ENCODE measurements at places on chromosomes 7 and 10.

- DNase-seq, result no peak
Observed at GRCh38 chr7:27361522-27361921, 118.9 kb downstream of the EVX1 start.

GRCh38 chr10:1369197-1369596 lies 313.0 kb downstream of the WDR37 start:
- DNase-seq, result no peak

GRCh38 chr7:134196439-134196838 lies 69.3 kb downstream of the LRGUK start:
- no peak for DNase-seq

DNA sequence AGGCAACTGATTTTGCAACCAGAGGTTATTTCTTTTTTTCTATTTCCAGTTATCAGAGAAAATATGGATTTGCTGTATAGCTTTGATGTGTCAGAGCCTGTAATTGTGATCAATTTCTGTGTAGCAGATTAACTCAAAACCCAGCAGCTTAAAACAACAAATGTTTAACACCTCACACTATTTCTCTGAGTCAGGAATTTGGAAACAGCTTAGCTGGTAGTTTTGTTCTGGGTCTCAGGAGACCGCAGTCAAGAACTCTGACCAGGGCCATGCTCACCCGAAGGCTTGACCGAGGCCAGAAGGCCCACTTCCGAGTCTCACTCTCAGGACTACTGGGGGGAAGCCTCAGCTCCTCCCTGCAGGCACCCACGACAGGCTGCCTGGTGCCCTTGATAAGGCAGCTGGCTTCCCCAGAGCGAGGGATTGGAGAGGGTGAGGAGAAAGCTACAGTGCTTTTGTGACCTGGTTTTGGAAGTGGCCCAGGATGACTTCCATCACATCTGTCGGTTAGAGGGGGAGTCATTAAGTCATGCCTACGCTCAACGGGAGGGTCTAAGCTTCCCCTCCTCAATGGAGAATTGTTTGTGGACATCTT lies 105.7 kb upstream of the SHH start:
- no peak for DNase-seq

GRCh38 chr7:44772867-44773266 lies 23.6 kb upstream of the PPIA start:
- DNase-seq, result no peak

- no peak for DNase-seq
Observed at GRCh38 chr7:19404912-19405329, 259.7 kb upstream of the FERD3L start.

GRCh38 chr7:99499371-99499720 lies 735 bp downstream of the ZNF394 start:
- peak; percentile 25 for DNase-seq

DNA sequence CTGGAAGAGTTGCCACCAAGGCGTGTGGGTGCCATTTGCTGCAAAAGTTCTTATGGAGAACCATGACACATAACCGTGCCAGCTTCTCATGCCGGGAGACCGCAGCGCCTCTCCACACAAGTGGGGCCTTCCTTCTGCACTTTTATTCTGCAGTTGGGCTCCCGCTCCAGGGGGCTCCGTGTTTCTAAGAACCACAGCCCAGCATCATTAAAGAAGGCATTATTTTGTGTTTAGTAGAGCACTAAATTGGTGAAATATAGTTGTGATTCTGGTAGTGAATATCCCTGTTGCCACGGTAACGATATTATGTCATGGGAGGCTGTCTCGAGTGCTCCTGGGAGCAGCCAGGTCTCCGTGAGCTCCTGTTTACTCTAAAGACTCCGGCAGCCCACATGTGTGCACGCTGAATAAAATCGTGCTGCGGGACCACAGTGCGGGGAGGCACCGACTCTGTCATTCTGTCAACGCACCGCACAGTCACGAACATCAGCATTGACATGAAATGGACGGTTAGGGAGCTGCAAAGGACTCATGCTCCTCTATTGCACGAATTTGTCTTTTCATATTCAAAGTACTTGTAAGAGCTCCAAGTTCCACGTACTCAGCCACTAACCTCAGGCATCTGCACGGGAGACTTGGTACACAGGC lies 68.8 kb upstream of the PITRM1 start:
- no peak for DNase-seq

- no peak for DNase-seq
Observed at GRCh38 chr10:117365612-117366011, 9.6 kb downstream of the PDZD8 start.

DNA sequence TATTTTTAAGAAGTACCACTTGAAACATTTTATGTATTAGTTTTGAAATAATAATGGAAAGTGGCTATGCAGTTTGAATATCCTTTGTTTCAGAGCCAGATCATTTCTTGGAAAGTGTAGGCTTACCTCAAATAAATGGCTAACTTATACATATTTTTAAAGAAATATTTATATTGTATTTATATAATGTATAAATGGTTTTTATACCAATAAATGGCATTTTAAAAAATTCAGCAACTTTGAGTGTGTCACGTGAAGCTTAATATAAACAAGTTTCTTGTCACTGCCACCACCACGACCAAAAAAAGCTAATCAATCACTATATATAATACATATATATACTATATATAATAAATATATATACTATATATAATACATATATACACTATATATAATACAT lies 4.8 kb downstream of the IL6 start:
- DNase-seq, result no peak

DNA sequence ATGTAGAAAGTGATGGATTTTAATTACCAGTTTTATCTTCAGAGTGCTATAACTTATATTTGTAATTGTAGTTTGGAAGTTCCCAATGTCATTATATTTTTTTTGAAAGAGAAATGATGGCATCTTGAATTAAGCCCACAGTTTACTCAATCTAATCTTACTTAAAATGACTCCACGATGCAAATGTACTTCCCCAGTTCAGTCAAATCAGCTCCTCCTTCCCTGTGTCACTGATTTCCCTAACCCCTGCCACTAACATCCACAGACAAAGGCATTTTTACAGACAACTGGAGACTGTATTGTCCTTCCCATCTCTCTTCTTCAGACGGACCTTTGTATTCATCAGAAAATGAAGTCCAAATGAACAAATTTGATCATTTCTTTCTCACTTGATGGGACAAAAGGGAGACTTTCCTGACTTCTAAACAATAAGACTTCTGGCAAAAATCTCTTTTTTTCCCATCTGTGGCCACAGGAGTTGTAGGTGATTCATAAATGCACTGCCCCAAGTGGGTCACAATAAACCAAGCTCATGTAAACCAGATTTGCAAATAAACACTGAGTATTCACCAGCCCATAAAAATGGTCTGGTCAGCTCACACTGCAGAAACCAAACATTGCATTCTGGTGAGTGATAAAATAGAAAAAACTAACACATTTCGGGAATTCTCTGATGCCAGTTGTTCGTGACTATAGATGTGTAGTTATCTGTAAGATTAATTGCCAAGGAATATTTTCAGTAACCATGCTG lies 162.9 kb downstream of the FANK1 start:
- DNase-seq, result no peak

DNA sequence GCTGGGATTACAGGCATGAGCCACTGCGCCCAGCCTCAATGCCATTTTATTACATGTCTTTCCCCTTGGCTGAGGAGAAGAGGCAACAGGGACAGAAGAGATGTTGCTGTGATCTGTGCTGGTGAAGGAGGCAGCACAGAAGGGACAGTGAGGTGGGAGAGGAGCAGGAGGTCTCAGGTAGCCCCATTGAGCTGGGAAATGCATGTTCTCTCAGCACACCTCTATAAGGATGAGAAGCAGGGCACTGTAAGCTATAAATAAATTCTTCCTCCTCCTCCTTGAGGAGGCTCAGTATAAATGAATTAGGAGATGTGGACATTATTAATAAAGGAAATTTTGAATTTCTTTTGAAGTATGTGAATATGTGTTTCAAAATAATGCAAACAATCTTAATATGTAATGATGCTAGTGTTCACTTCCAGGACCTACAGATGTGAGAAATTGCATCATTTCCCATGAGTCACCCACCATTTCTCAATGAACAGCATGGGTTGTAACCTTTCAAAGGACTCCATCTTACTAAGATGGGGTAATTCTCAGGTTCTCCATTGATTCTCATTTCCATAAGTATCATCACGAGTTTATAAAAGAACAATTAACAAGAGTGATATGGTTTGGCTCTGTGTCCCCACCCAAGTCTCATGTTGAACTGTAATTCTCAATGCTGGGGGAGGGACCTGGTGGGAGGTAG lies 88.9 kb upstream of the ODAD2 start:
- DNase-seq, result no peak

GRCh38 chr7:45359776-45360175 lies 202.2 kb downstream of the RAMP3 start:
- DNase-seq, result no peak

DNA sequence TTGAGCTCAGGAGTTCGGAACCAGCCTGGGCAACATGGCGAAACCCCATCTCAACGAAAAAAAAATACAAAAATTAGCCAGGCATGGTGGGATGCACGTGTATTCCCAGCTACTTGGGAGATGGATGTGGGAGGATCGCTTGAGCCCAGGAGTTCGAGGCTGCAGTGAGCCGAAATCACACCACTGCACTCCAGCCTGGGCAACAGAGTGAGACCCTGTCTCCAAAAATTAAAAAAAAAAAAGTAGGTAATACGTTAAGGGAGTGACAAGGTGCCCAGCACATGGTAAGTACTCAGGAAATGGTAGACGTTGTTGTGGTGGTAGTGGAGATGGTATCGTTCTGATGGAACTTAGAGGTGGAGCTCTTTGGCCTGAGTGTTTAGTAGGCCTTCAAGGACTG lies 41.0 kb upstream of the XPNPEP1 start:
- no peak for DNase-seq

GRCh38 chr10:123007558-123008354 lies 839 bp downstream of the IKZF5 start:
- DNase-seq, result peak; percentile 51

GRCh38 chr10:8048281-8049008 lies 6.0 kb upstream of the GATA3 start:
- peak; percentile 59 for DNase-seq

GRCh38 chr7:33750177-33750576 lies 155.2 kb upstream of the BMPER start:
- DNase-seq, result no peak

- no peak for DNase-seq
Observed at GRCh38 chr10:2839081-2839725, 228.1 kb upstream of the PFKP start.

DNA sequence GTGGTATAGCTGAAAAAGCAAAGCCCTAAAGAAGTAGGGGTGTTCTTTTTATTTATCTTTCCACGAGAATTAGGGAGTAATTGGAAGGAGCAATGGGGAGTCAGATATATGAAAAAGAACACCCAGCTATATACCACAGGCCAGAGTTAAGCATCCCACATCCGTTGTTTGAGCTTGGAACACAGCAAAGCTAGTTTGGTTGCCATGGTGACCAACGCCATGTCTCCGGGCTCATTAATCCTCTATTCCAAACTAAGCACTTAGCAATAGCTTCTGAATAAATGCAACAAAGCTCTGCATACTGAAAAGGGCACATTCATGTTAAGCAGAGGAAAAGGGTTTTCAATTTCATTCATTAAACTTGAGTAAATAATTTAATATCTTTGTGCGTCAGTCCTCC lies 23.5 kb downstream of the ASB4 start:
- no peak for DNase-seq

DNA sequence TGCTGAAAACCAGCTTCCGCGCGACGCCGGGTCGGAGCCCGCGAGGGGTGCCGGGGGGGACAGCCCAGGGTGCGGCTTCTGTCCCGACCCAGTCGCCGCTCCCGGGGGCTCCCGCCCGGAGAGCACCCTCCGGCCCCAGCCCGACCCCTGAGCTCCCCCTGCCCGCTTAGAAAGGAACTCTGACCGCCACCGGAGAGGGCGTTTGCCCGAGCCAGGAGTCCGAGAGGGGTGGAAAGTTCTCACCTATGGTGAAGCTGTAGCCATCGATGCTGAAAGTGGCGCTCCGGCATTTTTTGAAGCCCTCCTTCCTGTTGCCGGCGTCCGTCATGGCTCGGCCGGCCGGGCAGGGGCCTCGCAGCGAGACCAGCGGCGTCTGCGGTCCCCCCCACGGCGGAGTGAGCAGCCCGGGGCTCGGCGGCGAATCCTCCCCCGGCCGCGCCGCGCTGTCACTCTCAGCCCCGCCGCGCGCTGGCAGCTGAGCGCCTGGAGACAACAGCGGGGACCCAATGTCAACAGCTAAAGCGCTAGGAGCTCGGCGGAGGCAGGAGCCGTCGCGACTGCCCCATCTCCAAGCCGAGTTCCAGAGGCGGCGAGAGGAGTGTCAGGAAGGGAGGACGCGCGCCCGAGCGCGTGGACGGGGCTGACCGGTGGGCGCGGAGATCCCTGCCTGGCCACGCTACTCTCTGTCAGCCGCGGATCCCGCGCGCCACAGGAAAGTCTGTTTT lies 191.6 kb downstream of the LSM5 start:
- DNase-seq, result no peak

DNA sequence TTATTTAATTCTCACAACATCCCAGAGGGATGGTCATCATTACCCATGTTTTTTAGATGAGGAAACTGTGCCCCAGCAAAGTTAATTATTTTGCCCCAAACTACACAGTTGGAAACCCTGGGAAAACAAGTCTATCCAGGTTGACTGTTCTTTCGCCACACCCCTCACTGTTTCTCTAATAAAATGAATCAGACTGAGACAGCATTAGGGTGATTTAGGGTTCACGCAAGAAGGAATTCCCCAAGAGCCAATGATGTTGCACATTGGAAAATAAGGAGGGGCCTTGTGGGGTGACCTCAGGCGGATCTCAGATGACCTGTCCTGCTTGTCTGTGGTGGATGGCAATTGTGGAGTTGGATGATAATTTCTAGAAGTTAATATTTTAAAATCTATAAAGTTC lies 135.7 kb upstream of the TBX20 start:
- no peak for DNase-seq

DNA sequence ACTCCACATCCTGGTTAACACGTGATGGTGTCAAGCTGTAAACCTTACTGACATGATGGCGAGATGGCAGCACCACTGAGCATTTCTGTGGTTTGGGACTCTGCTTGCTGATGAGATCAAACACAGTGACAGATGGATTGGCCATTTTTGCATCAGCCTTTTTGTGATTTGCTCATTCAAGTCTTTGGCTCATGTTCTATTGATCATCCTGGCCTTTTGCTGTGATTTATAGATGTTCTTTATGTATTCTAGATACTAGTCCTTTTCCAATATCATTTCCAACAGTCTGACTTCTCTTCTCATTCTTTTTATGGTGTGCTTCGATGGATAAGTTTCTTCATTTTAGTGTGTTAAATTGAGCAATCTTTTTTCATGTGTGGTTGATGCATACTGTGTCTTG lies 24.7 kb upstream of the DIP2C start:
- no peak for DNase-seq

- DNase-seq, result no peak
Observed at GRCh38 chr7:118404211-118404610, 179.7 kb downstream of the ANKRD7 start.

- no peak for DNase-seq
Observed at GRCh38 chr10:118276204-118276603, 65.9 kb downstream of the FAM204A start.

DNA sequence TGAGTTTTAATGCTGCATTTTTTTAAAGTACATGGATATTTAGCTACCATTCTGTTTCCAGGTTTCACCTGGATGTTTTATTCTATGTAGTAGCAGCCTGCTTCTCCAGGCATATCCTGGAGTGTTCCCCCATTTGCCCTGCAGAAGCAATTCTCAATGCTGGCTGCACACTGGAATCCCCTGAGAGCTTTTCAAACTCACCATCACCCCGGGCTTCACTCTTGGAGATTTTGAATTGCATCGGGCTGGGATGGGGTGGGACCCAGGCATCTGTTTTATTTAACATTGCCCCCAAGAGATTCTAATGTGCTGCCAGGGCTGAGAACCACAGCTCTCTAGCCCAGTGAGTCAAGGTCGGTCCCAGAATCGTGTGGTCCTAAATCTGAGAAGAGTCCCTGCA lies 113.2 kb upstream of the MACROH2A2 start:
- no peak for DNase-seq

All from naive thymus-derived CD8-positive, alpha-beta T cell (primary cell).